Naive thymus-derived CD8-positive, alpha-beta T cell (primary cell): ENCODE measurements at places on chromosomes 2 and 18. TPM values are rescaled to one million over a fixed set of nuclear protein-coding genes. Genes with fewer than 3 reads are reported as not detected.

DNA sequence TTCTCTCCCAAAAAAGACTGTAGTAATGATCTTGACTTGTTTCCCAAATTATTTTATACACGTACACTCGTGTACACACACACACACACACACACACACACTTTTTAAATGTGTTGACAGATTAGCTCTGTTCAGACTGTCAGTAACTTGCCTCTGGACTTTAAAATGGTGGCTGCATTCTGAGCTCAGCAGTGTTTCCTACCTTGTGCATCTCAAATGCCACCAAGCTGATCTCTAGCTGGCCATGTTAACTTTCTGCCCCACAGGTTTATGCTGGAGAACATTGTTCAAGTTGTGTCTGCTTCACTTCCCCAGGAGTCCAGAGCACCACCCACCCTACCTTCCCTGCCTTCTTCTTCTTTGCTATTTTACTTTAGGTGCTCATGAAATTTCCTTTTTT lies 73.4 kb upstream of the TMEM87B start:
- no peak overlapping the region for H3K4me3 ChIP-seq
- H3K4me1 ChIP-seq: no peaks in the 10 kb centered on the region
- no peak overlapping the region for H3K27ac ChIP-seq
- no peaks in the 10 kb centered on the region for H3K27me3 ChIP-seq

BCL11A gene
- 10.1 TPM for total RNA-seq

ZNF142 gene
- 45.0 TPM for total RNA-seq

INPP5D gene
- 123 TPM for total RNA-seq

ABCG8 gene
- total RNA-seq: not detected

- no peaks in the 10 kb centered on the region for H3K27me3 ChIP-seq
- H3K27ac ChIP-seq: no peak overlapping the region
- no peak for DNase-seq
- H3K4me1 ChIP-seq: no peaks in the 10 kb centered on the region
- H3K36me3 ChIP-seq: peaks cover 55% of the 10 kb centered on the region
Observed at GRCh38 chr2:63399156-63399555, 189.1 kb downstream of the WDPCP start.

DNA sequence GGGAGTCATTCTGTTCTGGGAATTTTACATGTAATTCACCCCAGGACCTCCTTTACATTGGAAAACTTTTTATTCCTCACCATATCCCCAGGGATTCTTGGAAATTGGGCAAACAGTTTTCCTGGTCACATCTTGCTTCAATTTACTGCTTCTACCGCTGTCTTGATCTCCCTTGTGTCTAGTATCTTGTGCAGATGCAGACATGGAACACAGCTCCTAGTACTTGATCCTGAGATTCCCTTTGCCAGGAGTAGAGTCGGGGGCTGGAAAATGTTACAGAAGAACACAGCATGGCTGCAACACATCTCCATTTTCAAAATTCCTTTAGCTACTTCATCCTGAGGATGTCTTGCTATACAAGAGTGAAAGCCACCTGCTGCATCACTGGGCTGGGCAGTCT lies 472.8 kb downstream of the PLCL1 start:
- no peak overlapping the region for H3K27ac ChIP-seq
- H3K4me3 ChIP-seq: no peak overlapping the region
- H3K27me3 ChIP-seq: peaks cover 5% of the 10 kb centered on the region
- no peak for DNase-seq
- no peaks in the 10 kb centered on the region for H3K36me3 ChIP-seq
- H3K4me1 ChIP-seq: no peaks in the 10 kb centered on the region

- peak; percentile 23 for DNase-seq
- peaks cover 27% of the 10 kb centered on the region for H3K36me3 ChIP-seq
- no peaks in the 10 kb centered on the region for H3K27me3 ChIP-seq
- H3K4me3 ChIP-seq: peak overlapping the region; percentile 98
- peak overlapping the region; percentile 99 for H3K27ac ChIP-seq
Observed at GRCh38 chr18:46097431-46097800, 680 bp downstream of the ATP5F1A start.

DNA sequence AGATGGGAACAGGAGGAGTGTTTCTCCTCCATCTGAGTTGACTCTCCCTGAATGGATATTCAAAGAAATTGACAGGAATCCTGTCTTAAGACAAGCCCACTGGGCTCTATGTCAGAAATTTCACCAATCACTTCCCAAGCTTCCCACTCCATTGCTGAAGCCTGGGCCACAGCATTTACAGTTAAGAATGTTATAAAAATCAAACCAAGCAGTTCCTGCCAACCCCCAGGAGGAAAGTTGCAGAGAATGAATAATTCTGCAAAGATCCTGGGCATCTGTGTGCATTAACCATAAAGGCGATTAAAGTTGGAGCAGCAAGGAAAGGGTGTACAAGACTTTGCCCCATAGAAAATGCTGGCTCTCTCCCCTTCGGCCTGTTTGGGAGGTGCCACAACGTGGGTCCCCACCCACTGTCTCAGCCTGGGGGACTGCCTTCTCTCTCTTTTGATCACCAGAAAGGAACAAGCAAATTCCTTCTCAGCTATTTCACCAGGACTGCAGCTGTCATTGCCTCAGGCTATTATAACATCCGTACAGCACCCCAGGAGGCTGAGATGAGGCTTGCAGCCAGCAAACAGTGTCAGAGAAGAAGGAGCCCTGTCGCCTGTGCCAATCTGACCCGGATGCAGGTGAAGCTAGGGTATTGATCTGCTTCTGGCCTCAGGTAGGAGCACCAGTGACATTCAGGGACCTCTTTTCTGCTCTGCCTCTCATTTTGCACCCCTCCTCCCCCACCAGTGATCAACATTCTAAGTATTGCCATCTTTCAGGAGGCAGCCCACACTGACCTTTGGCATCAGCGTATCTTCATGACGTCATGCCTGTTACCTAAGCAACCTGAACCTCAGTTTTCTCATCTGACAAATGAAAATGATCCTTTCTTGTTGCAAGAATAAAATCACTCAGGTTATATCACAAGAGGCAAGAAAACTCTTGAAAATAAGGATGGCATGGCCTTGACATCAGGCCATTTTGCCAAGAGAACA lies 219.0 kb downstream of the SH3BP4 start:
- no peaks in the 10 kb centered on the region for H3K4me1 ChIP-seq
- no peak overlapping the region for H3K4me3 ChIP-seq
- no peaks in the 10 kb centered on the region for H3K36me3 ChIP-seq
- H3K27ac ChIP-seq: no peak overlapping the region

IGFBP2 gene
- not detected for total RNA-seq

DNA sequence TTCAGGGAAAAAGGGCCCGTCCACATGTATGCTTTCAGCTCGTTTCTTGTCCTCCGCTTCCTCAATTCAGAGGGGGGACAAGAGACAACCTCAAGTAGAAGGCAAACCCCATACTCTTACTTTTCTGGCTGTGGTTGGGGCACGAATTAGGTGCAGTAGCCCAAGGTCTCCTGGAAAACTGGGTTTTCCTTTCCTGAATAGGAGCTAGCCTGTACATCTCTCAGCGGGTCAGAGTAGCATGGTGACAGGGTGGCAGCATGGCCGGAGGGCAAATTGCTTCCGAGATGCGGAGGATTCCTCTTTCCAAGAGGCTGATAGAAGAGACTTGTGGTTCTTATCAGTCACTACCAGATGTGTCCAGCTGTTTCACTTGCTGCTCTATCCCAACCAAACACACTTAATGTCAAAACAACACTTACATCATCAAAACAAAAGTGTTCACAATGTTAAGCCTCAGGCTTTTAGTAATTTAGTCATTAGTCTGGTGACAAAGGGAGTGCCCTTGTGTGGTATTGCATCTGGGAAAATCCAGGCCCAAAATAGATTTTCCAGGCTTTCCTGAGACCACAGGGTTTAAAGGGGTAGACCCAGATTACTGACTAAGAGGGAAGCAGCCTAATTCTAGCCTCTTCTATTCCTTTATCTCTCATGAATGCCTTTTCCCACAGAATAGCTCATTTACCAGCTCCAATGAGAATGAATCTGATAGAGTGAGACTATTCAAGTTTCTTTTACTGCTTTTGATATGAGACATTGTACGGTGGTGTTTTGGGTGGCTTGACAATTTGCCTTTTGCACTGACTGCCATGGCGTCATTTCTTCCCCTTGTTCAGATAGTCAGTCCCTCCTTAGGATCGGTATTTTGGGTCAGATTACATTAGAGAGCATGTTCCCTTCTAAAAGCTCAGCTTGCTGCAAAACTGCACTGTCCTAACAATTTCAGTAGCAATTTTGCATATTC lies 162.0 kb downstream of the LTBP1 start:
- peaks cover 18% of the 10 kb centered on the region for H3K27me3 ChIP-seq
- H3K4me1 ChIP-seq: no peaks in the 10 kb centered on the region
- no peak overlapping the region for H3K27ac ChIP-seq
- DNase-seq: no peak
- H3K36me3 ChIP-seq: no peaks in the 10 kb centered on the region
- no peak overlapping the region for H3K4me3 ChIP-seq

DNA sequence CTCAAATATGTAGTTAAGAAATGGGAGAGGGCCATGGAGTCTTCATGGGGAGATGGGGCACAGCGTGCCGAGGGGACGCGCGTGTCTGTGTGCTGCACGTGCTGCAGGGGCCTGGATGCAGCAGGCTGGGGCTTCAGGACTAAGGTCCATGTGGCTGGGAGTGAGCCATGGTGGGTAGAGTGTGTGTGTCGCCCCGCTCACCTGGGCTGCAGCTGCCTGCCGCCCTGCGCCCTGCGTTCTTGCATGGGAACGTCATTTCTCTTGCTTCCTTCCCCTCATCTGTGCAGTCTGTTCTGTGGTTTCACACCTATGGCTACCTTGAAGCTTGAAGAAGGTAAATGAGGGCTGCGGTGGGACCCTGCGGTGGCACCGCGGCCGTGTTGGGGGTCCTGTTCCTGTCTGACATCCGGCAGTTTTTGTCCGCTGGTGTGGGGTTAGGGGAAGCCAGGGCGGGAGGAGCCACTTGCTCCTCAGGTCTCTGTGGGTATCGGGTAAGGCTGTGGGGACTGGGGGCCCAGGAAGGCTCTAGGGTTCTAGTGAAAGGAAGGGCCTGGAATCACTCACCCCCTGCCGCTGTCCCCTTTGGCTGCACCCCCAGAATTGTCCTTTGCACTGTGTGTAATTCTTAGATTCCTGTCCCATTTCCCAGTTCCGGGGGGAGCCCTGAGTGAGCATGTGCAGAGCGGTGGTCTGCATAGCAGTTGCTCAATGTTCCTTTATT lies 54.1 kb upstream of the HS6ST1 start:
- no peak for DNase-seq
- H3K4me1 ChIP-seq: peaks cover 25% of the 10 kb centered on the region
- peak overlapping the region; percentile 47 for H3K4me3 ChIP-seq

DNA sequence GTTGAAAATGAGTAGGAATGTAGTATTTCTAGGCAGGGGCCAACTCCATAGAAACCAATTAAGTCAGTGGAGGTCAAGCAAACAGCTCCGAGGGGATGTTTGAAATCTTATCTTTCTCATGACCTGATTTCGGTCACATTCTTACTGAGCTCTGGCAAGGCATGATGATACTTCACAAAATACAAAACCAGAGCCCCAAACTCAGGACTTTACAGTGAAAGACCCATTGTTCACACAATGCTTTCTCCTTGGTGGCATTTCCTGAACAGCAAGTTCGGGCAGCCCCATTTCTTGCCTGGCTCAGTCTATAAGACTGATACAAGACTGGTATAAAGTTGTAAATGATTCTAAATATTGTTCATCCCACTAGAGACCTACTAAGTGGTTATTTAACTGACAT lies 53.3 kb downstream of the LAMA1 start:
- no peak for DNase-seq
- no peak overlapping the region for H3K27ac ChIP-seq
- peaks cover 3% of the 10 kb centered on the region for H3K27me3 ChIP-seq
- no peaks in the 10 kb centered on the region for H3K36me3 ChIP-seq

SPRED2 gene
- 0.33 TPM for total RNA-seq

- no peak for DNase-seq
- peaks cover 4% of the 10 kb centered on the region for H3K4me1 ChIP-seq
- H3K4me3 ChIP-seq: no peak overlapping the region
- H3K27me3 ChIP-seq: no peaks in the 10 kb centered on the region
- peaks cover 5% of the 10 kb centered on the region for H3K36me3 ChIP-seq
- no peak overlapping the region for H3K27ac ChIP-seq
Observed at GRCh38 chr2:45570671-45571334, 40.3 kb downstream of the SRBD1 start.

RGPD3 gene
- total RNA-seq: not detected

- no peaks in the 10 kb centered on the region for H3K36me3 ChIP-seq
- no peak overlapping the region for H3K4me3 ChIP-seq
- no peak overlapping the region for H3K27ac ChIP-seq
- DNase-seq: no peak
- H3K4me1 ChIP-seq: no peaks in the 10 kb centered on the region
- peaks cover 23% of the 10 kb centered on the region for H3K27me3 ChIP-seq
Observed at GRCh38 chr18:61443081-61443725, 110.0 kb downstream of the CDH20 start.

DNA sequence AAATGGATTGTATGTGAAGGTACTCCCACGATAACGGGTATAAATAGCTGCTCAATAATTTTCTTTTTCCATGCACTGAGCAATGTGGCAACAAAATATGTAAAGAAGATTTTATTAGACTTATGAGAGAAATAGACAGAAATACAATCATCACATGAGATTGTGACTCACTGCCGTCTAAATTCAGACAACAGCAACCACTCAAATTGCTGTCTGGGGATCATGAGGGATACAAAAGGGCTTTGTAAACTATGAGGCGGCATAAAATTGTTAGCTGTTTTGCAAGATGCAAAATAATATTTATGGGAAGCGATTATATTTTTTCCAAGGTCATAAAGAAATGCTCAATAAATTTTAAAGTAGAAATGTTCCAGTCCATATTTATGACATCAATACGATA lies 259.1 kb upstream of the AGAP1 start:
- no peak overlapping the region for H3K27ac ChIP-seq
- H3K27me3 ChIP-seq: peaks cover 18% of the 10 kb centered on the region
- no peak for DNase-seq
- H3K4me3 ChIP-seq: no peak overlapping the region
- peaks cover 1% of the 10 kb centered on the region for H3K4me1 ChIP-seq
- no peaks in the 10 kb centered on the region for H3K36me3 ChIP-seq

DNA sequence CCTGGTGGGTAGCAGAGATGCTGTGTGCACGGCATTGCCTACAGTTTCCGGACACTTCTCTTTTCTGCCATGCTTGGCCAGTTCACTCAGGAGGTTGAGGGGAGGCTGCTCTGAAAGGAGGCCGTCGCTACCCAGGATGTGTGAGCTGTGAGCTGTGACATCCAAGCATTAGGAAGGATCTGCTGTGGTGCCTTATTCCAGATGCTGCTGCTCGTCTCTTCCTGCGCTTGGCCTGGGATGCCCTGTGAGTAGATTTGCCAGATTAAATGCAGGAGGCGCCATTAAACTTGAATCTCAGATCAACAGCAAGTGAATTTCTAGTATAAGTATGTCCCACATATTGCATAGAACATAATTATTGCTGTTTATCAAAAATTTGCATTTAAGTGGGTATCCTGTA lies 124.2 kb upstream of the SIX3 start:
- no peak for DNase-seq
- peaks cover 47% of the 10 kb centered on the region for H3K27me3 ChIP-seq
- no peaks in the 10 kb centered on the region for H3K4me1 ChIP-seq
- H3K36me3 ChIP-seq: no peaks in the 10 kb centered on the region
- no peak overlapping the region for H3K27ac ChIP-seq

- H3K27me3 ChIP-seq: no peaks in the 10 kb centered on the region
- peak overlapping the region; percentile 15 for H3K27ac ChIP-seq
- no peak for DNase-seq
- peaks cover 49% of the 10 kb centered on the region for H3K36me3 ChIP-seq
- peaks cover 5% of the 10 kb centered on the region for H3K4me1 ChIP-seq
- H3K4me3 ChIP-seq: no peak overlapping the region
Observed at GRCh38 chr2:85843543-85843942, 45.2 kb downstream of the ST3GAL5 start.

PTMA gene
- 1,051 TPM for total RNA-seq
